Natural killer cell (primary cell): ENCODE measurements at places on chromosomes 12 and 14.

- DNase-seq = peak; percentile 39
Measured at GRCh38 chr14:70887207-70887681, 20.0 kb upstream of the PCNX1 start.

GRCh38 chr12:114285554-114285953 is 120.4 kb downstream of the TBX5 start:
- no peak for DNase-seq

DNA sequence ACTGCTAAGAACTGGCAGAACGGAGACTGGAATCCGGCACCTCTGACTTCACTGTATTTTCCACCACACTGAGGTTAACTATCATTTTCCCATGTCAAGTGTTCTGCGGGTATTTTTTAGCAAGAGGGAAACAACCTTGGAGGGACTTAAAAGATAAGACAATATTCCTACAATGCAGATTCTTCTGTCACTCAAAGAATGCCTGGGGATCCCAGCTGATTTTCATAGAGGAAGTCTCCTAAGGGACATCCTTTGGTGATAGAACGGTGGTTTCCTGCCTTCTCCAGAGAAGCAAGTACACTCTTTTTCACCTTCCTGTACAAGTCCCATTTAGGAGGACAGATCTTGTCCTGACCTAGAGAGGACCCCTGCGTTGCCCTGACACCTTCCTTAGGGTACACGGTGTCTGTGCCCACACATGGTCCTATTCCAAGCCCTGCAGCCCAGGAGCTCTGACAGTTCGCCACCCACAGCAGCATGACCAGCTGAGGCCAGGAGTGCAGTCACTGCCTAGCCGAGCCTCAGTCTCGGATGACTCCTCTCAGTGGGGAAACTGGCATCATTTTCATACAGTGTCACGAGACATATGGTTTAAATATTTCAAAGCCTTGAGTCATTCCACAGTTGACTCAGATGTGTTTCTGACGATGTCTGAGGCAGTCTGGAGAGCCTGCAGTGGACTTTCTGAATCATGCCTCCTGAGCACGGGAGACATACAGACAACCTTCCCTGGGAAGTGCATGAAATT is 181.3 kb upstream of the FKBP4 start:
- no peak for DNase-seq

- DNase-seq = peak; percentile 52
Measured at GRCh38 chr12:45669093-45669492, 60.4 kb upstream of the ARID2 start.

DNA sequence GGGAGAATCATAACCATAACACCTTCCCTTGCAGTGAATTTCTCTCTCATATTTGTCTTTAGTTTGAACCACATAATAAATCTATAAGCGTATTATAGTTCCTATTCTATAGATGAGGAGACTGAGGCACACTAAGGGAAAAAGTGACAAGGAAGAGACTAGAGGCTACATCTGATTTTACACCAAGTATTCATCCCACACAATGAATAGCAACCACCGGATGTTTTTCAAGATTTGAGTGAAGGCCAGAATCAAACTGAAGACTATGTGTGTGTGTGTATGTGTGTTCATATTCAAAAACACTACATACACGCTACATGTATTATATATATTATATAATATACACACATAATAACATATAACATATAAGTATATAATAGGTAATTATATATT is 4.7 kb downstream of the ASB2 start:
- no peak for DNase-seq

DNA sequence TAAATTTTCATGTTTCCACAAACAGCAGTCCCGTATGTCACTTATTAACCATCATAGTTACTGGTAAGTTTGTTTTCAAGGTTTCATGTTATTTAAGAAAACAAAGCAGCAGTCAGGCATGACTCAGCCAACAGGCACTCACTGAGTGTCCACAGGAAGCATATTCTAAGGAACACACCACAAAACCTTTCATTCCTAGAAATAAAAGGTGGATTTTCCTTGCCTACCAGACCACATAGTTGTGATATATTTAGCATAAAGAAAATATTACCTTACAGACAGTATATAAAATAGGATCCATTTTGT is 143.3 kb upstream of the AVPR1A start:
- DNase-seq = no peak

DNA sequence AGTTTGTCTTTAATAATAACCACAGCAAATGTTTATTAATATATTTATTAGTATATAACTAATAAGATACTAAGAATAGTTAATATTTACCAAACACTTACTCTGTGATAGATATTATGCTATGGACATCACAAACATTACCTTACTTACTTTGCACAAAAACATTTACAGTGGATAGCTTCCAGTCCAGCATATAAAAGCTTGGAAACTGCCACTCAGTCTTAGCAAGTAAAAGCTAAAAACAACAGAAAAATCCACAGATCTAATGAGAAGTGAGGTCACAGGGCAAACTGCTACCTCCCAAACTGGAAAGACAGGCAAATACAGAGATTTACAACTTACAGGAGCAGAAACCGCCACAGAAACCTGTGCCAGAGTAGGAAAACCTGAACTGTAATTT is 99.8 kb downstream of the METTL25 start:
- DNase-seq = no peak

DNA sequence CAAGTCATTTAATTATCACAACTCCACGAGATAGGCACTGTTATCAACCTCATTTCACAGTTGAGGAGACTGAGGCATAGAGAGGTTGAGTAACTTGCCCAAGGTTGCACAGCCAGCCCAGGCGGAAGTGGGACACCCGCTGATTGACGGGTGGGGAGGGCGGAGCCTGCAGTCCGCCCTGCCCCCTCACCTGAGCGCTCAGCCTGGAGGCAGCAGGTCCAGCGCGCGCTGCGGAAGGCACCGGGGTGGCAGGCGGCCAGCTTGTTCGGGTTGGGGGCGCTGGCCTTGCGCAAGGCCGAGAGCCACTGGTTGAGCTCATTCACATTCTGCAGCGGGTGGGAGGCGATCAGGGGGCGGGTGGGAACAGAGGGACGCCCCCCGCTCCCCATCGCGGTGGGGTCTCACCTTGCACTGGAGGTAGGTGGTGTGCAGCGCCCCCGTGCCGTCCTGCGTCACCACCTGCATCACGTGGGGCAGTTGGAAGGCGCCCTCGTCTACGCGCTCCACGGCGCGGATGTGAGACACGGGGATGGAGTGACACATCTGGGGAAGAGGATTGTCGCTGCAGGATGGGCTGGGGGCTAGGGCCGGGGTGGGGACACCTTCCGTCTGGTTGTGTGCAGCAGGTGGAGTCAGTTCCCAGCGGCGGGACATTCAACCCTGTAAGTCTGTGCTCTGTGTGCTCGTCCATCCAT is 31.7 kb downstream of the RASAL1 start:
- no peak for DNase-seq

DNA sequence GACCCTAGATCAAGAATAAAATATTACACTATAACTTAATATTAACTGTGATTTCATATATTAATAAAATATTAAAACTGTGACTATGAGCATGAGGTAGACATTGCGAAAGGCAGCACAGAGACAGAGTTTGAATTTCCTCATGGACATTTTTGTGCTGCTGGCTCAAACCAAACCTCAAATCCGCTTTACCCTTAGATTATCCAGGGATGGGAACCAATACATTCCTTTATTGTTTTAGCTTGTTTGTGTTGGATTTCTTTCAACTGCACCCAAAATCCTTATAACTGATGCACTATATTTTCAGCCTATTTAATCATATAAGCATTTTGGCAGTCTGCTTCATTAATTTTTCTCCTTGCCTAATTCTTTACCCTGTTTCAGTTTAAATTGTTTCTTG is 436.7 kb downstream of the ATP23 start:
- no peak for DNase-seq

DNA sequence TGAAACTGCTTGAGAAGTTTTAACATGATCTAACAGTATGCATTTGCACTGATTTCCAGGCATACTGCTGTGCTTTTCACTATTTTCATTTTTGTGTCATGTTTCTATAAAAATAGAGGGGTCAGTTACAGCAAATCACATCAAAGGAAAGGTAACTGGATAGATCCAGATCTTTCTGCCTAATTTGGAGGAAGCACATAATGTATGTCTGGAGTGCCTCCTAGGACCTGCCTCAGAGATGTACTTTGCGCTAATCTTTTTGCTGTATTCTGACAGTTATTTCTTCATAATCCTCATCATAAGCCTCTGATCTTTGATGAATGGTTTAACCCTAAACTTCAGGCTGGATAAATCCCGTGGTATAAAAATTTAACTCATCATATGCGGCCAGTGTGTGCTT is 111.2 kb upstream of the NPAS3 start:
- no peak for DNase-seq

GRCh38 chr12:2466211-2466610 is 328.6 kb upstream of the FKBP4 start:
- no peak for DNase-seq

- no peak for DNase-seq
Measured at GRCh38 chr12:84413656-84414055, 498.9 kb downstream of the SLC6A15 start.

DNA sequence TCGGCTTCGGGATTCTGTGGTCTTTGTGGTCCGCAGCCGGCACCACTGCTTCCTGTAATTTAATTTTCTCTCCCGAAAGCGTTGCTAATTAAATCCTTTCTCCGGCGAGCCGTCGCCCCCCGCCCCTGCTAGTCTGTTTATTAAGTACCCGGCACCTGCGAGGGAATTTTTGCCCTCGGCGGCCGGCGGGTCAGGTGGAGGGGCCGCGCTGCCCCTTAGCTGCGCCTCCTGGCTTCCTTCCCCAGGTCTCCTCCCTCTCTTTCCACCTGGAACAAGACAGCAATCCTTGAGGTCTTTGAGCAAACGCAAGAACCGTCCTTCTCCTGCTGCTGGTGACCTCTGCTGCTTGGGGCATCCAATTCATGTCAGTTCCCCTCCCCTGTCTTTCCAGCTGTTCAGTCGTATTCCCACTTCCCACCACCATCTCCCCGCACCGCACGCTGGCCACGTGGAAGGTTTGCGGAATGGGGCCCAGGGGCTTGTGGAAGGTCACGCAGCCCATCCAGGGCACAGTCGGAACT is 16.2 kb downstream of the ZDHHC22 start:
- no peak for DNase-seq

DNA sequence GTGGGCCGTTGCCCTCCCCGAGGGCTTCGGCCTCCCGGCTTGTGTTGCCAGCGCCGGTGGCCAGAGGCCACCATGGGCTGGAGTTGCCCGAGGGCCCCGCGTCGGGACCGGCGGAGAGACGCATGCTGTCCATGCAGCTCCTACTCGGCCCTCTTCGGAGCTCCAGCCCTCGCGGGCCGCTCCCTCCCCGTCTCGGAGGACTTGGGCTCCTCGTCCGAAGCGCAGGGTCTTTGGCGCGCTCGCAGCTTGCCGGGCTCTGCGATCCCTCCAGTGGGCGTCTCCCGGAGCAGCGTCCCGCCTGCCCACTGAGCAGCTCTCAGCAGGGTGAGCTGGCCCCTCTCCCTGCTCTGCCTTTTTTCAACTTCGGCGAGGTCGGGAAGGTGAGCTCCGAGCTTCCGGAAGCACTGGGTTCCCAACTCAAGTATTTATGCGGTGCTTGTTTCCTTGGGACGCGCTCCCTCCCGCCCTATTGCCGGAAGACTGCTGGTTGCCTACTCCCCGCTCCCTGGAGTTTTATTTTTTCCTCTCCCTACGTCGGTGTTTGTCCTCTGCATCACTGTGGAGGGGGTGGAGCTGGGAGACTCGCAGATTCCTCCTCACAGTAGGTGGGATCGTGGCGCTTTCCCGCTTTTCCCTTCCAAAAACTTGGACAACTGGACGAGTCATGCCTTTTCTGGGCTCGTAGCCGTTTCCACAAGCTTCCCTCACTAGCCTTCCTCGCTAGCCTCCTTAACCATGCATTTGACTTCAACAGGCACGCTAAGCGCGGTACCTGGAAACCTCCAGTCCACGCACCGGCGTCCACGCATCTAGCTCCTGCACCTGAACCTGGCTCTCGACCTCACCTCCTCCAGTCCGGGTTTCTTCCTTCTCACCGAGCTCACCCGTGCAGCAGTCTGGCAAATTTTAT is at the start of gene AVPR1A:
AVPR1A (minus strand) TSS at position 489 of the 910 bp plus-strand sequence; CDS start at position 124, 365 bp downstream.
- DNase-seq = no peak

DNA sequence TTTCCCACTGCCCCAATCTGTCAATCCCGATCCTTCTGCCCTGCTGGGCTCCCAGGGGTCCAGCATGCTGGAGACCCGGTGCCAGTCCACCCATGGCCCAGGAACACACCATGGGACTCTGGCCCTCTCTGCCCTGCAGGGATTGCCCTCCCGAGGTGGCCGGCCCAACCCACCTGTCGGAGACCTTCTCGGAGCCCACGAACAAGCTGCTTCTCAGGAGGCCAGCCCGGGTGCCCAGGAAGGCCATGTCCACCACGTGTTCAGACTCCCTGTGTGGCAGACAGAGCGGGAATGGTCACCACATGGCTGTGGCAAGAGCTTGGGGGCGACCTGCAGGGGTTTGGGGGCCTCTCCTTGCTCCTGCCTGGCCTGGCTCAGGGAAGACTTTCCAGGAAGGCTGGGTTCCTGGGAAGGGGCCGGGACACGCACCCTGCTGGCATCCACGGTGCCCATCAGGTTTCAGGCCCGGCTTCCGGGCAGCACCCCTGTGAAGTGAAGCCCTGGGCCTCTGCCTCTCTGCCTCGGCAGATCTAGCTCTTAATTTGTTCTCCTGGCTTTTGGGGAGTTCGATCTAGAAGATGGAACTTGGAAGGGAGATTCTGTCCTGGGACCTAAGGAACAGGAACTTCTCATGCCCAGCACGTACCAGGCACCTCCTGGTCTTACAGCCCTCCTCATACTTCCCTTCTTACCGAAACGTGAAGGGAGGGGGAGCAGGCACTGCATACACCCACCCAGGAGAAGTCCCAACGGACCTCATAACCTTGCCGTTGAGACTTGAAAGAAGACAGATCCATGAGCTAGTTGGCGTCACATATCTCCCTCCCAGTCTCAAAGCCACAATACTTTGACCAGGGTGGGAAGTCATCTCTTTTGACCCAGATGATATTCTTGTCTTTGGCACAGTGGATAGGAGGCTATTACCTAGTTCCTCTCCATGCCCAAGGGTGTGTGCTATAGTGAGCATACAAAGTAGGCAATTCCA is 26.3 kb downstream of the LRTM2 start:
- no peak for DNase-seq

GRCh38 chr12:3152892-3153291 is 75.7 kb downstream of the TSPAN9 start:
- no peak for DNase-seq

- DNase-seq = peak; percentile 59
Measured at GRCh38 chr12:31118347-31119191, 44.9 kb downstream of the DDX11 start.

DNA sequence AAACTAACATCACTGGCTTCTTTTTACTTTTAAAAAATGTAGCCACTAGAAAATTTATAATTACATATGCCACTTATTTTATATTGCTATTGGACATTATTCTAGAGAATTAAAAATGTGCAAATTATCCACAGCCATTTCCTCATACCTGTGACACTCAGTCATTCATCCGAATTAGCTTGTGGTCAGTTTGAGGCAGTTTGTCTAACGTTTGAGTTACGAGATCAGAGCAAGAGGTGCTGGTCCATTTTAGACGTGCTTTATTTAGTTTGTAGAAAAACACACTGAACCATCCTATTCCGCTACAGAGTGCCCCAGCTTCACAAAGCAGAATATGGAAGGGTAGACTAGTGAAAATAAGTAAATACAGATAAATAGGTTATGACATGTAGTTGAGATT is 513.0 kb downstream of the NRXN3 start:
- DNase-seq = no peak
